ENCODE measurements at places on chromosomes 5 and 9.

GRCh38 chr9:63859475-63860215, 1425.4 kb downstream of the FOXD4L5 start:
- no peak for DNase-seq

GRCh38 chr9:112378328-112379176, 1.4 kb upstream of the HSDL2 start:
- peak; percentile 29 for DNase-seq

GRCh38 chr5:39192450-39193160, 26.8 kb downstream of the FYB1 start:
- DNase-seq, result no peak

DNA sequence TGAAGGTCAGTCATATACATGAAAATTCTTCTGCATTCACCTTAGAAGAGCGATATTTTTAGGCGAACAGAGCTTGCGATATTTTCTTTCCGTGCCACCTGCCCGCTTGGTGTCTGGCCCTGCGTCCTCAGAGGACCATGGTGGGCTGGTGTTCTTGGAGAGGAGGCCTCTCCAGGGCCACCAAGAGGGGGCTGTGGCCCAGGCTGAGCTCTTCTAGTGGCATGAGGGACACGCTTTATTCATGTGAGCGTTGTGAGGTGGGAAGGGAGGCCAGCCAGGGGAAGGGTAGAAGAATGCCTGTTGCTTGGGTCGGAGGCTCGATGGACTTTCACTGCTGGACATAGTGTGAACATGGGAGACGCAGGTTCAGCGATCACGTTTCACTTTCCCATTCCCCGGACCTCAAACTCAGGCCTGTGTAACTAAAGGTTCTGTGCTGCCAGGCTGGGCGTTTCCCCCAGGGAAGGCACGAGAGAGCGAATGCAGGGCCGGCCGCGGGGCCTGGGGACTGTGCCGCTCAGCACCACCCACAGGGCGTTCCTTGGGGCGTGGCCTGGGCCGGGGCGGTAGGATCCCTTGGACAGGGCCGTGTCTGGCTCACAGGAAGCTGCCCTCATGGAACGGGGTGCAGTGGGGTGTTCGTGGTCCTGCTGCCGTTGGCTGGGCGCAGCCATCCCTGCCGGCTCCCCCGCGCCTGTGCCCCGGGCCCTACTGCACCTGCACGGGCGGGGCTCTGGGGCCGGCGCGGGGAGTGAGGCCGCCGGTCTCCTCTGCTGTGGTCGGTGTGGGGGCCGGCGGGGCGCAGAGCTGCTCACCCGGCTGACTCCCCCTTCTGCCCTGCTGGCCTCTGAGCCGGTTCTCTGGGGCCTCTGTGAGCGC, 40.7 kb upstream of the CLPTM1L start:
- peak; percentile 88 for DNase-seq

DNA sequence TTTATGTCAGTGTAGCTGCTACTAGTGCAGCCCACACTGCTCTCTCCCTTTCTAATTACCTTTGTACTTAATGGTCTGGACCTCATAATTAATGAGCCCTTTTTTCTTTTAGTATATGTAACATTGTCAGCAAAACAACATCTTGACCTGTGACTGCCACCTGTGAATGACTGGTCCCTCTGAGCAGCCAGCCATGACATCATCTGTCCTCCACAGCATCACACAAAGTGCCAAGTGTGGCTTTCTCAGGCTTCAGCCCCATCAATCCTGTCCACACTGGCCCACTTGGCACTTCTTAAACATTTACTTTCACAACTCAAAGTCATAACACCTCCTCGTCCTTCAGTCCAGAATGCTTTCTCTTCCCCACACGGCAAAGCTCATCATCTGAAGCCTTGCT, 104.7 kb downstream of the GPR21 start:
- DNase-seq, result no peak

DNA sequence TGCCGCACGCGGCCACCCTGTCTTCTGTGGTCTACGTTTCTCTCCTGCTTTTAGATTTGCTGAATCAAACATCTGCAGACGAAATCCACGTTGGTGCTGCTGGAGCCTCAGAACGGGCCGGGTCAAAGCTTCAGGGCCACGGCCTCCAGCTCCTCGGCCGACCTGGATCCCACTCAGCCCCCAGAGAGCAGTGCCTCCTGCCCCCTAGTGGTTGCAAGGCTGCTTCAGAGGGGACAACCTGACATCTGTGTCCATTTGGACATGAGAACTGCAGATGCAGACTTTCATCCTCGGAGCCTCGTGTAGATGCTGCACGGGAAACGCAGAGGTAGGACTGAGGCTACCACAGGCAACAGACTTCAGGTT, 23.0 kb upstream of the SLC6A3 start:
- DNase-seq, result peak; percentile 30
